ENCODE measurements at places on chromosomes 3 and 15.

- DNase-seq, result no peak
Observed at GRCh38 chr3:31140470-31140869, 246.0 kb upstream of the GADL1 start.

DNA sequence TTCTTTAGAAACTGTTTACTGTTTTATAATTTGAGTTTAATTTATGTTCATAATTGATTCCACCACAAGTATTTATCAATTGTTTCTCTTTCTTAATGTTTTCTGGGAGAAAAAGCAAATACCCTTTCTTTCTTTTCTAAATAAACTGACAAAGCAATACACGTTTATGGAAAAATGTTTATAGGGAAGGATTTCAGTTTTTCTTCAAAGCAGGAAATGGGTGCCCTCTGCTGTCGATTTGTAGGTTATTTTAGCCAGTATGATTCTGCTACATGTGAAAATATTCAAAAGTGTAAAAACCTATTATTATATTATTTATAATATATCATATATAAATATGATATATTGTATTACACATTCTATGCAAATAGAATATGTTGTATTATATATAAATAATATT lies 921.0 kb upstream of the ROBO1 start:
- no peak for DNase-seq

GRCh38 chr3:184908859-184909258 lies 96.9 kb downstream of the VPS8 start:
- no peak for DNase-seq

DNA sequence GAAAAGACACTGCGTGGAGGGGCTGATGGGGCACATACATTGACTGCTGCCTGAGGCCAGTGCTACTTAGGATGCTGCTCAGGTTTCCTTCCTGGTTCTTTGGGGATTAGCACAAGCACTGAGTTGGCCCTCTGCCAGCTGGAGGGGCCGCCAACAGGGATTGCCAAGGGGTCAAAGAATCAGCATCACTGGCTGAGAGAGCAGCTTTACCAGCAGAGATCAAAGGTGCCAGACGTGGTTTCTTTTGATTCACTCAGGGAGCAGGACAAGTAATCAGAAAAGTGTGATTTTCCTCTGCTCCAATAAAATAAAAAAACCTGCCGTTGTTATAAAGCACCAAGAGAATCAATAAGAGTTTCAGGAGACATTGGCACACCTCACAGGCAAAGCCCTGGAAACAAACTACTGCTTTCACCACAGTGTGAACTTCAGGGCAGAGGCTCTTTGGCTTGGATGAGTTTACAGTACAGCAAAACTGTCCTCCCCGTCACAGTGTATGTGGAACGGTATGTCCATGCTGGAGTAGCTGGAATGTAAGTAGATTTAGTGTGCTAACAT lies 45.8 kb upstream of the FSIP1 start:
- DNase-seq, result no peak

- no peak for DNase-seq
Observed at GRCh38 chr3:73603762-73604171, 21.0 kb downstream of the PDZRN3 start.

DNA sequence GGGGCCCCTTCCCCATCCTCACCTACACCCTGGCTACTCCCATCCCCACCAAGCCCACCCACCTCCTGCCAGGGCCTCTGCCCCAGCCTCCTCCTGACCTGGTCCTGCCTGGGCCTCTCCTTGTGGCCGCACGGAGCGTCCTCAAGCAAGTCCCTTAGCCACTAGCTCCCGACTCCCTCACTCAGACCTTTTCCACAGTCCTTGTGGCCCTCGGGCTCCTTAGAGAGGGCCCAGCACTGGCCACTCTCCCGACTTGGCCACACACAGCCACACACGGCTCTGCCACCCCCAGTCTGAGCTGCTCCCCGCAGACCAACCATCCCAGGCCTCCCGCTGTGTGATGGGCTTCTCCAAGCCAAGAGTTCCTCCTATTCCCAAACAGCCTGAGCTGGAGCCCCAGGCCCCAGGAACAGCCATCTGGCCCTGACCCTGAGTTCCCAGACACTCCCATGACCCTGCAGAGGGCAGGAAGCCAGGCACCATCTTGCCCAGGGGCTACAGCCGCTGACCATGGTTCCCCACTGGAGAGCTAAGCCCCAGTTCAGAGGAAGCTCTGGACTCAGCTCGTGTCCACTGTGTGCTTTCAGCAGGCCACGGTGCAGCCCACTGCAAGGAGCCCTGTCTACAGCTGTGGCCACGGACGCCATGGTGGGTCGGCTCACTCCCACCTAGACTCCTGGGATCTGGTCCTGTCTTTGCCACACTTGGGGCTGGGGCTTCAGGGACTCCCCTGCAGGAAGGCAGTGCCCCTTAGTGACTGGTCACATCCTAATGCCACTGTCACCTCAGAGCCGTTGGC lies 7.0 kb upstream of the RAB43 start:
- DNase-seq, result no peak

- no peak for DNase-seq
Observed at GRCh38 chr3:184899953-184900595, 88.1 kb downstream of the VPS8 start.

DNA sequence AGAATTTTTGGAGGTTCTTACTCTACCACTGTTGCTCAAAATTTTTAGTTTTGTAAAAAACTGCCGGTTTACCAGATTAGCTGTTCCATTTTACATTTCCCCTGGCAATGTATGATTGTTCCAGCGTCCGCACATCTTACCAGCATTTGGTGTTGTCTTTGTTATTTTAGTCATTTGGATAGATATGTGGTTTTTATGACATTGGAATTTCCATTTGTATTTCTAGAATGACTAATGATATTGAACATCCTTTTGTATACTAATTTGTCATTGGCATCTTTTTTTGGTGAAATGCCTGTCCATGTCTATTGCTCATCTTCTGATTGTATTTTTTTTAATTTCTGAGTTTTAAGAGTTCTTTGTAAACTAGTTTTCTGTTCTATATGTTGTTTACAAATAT lies 28.5 kb downstream of the LRRC28 start:
- no peak for DNase-seq

DNA sequence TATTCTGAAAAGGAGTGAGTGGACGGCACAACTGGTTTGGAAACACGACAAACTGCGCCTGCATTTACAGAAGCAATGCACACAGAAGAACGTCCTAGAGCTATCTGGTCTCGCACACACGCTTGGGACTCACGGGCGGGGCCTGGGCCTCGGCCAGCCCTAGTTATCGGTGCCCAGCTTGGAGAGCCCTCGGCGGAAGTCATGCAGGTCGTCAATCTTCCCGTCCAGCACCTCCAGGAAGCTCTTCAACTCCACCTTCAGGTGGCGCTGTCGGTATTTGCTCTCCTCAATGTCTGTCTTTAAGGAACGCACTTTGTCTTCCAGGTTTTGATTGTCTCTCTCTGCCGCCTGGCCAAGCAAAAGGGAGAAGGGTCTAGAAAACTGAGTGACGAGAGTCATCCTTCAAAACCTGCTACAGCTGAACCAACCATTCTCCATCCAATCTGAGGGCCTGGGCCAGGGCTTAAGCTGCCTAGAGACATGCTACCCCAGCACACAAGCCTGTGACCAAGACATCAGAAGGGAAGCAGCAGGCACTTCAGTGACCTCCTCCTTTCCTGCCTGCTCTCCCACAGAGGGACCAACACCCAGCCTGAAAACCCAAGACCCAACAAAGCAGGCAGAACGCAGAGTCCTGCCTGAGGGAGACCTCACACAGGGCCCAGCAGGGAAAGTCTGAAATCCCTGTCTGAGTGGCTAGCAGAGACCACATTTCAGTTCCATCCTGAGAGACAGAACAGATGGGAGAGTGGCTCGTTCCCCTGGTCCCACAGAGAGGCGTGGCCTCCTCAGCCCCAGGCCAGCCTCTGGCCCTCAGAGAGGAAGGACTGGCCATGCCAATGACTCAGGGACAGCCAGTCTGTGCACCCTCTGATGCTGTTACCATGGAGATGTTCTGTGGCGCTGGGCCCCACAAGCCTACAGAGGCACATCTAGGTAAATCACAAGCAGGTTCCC lies 40.4 kb downstream of the WHAMM start:
- peak; percentile 63 for DNase-seq

DNA sequence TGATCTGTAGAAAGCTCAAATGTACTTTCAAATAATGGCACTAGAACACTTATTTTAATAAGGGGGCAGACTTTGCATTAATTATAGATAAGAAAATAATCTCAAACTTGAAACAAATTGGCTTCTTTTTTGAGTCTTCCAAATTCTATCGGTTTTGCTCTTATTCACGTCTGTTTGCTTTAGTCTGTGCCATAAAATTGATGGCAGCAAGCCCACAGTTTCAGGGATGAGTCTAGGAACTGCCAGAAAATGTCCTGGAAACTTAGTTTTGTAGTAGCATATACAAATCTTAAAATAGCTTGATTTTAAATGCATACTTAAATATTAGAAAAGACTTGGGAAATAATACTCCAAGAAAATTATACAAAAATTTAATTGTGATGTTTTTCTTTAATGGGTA lies 39.7 kb downstream of the BCHE start:
- peak; percentile 28 for DNase-seq

DNA sequence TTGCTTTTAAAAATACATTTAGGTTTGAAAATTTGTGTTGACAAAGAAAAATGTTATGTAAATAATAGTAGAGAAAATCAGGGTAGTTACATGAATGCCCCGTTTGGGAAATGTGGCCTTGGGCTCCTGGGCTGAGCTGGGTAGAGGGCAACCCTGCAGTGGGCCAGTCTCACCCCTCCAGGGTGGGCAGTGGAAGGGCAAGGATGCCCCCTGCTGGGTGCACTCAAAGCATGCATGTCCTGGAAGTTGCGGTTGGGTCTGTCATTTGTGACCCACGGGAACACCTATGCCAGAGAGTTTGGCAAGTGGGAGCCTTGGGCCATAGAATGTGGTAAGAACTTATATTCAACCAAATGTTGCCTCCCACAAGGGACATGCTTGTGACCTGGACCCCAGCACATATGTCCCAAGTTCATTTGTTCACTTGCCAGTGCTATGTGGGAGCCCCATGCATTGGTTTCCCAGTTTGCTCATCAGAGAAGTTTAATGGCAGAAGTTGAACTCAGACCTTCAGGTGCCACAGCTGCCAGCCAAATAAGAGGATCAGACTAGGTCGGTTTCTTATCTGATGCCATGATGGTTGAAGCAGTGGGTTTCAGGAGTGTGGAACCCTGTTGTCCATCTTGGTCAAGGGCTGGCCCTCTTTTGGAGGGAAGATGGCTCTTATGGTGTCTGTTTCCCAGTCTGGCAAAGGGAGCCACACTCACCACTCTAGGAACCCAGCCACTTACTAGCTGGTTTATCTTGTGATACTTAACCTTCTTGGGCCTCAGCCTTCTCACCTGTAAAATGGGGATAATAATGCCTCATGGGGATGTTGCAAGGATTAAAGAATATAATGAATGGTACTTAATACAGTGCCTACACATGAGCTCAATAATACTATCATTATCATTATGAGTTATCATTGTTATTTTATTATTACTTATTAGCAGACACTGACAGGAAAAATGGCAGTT lies 2.5 kb upstream of the PLCB2 start:
- no peak for DNase-seq

- DNase-seq, result no peak
Observed at GRCh38 chr3:174482541-174482940, 376.6 kb upstream of the NAALADL2 start.

GRCh38 chr3:108406661-108407206 lies 103.7 kb downstream of the MYH15 start:
- DNase-seq, result peak; percentile 35

DNA sequence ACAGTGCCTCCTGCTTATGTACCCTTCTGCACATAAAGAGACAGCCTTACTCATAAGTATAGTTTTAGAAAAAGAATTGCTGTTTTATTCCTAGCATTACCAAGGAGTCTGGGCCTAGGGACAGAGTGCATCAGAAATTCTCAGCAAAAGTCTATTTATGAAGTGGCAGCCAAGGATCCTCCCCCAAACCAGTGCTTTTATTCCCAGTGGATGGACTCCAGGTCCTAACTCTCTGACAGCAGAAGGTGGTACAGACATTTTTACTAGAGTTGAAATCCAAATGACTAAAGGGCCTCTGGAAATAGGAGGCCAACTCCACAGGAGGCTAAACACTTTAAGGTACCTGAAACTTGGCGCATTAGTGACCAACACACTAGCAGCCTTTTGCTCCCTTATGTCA lies 407.2 kb upstream of the TPRG1 start:
- no peak for DNase-seq

GRCh38 chr15:92892201-92892555 lies 7.9 kb upstream of the CHD2 start:
- no peak for DNase-seq

GRCh38 chr15:35312344-35312743 lies 227.2 kb upstream of the NANOGP8 start:
- no peak for DNase-seq

DNA sequence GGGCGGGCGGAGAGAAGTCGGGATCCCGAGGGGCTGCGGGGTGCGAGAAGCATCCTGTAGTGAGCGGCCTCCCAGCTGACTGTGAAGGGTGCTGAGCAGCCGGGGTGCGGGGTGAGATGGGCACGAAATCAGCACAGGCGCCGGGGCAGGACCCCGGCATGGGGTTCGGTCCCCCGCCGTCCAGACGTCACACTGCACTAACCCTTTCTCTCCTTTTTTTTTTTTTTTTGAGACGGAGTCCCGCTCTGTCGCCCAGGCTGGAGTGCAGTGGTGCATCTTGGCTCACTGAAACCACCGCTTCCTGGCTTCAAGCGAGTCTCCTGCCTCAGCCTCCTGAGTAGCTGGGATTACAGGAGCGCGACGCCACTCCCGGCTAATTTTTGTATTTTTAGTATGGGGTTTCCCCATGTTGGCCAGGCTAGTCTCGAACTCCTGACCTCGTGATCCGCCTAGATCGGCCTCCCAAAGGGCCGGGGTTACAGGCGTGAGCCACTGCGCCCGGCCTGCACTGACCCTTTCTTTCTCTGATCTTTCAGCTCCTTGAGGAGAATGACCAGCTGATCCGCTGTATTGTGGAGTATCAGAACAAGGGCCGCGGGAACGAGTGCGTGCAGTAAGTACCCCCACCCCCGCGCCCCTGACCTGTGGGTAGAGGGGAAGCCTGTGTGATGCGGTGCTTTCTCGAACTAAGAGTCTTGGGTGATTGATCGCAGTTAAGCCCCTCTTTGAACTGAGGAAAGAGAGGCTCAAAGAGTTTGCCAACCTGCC lies 513 bp downstream of the SS18L2 start:
- no peak for DNase-seq

GRCh38 chr3:195549931-195550519 lies 6.9 kb upstream of the PPP1R2 start:
- no peak for DNase-seq

GRCh38 chr3:15055019-15055557 lies 10.0 kb downstream of the MRPS25 start:
- DNase-seq, result no peak

DNA sequence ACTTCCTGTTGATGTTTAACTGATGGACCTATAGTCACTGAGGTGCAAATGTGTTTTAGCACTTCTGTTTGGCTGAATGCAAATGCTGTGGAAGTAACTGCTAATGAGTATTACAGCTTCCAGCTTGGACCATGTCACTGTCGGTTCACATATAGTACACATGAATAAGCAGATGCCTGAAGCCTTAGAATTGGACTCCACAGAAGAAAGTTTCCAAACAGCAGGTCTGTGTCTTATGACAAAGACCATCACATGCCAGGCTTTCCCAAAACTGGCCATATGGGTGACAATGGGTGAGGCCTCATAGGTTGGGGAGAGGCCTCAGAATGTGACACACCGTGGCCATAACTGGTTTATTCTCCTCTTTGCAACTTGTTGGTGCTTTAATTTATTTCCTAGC lies 241.8 kb downstream of the WNT5A start:
- DNase-seq, result no peak

GRCh38 chr3:133413161-133414020 lies 13.5 kb downstream of the BFSP2 start:
- peak; percentile 61 for DNase-seq

GRCh38 chr15:60204131-60204885 lies 193.5 kb downstream of the ANXA2 start:
- no peak for DNase-seq
